ENCODE measurements at places on chromosomes 5 and 9. TPM values are rescaled to one million over a fixed set of nuclear protein-coding genes. Genes with fewer than 3 reads are reported as not detected.

Gene ENTREP1
- 3.3 TPM for total RNA-seq

Gene BARHL1
- total RNA-seq = not detected

Gene AGXT2
- total RNA-seq = not detected

Gene FCN2
- not detected for total RNA-seq

Gene SLC2A8
- total RNA-seq = 14.4 TPM

Gene EPB41L4B
- 0.39 TPM for total RNA-seq

Gene IL7R
- 3.8 TPM for total RNA-seq
